Hematopoietic multipotent progenitor cell (in vitro differentiated cells): ENCODE measurements at places on chromosomes 1 and 21. TPM values are rescaled to one million over a fixed set of nuclear protein-coding genes. Genes with fewer than 3 reads are reported as not detected.

The LCE2A gene
- not detected for total RNA-seq

The GJA5 gene
- not detected for total RNA-seq

The ZNF670 gene
- total RNA-seq, result 1.1 TPM

The ALX3 gene
- not detected for total RNA-seq

DNA sequence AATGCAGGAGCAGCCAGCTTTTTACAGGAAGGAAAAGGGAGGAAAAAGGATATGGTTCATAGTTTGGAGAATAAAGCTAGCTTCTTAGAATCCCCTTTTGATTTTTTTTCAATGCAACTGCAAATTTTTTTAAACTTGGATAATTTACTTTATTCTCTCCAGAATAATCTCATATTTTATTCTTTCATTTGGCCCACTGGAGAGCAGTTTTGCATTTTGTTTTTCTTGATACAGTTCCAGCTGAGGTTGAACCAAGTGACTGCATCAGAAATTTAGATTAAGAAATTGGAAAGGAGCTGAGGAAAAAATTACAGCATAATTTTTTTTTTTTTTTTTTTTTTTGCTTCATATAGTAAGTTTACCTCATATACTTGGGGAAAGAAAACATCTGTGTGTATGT, 22.8 kb downstream of the GABPA start:
- no peak for DNase-seq

DNA sequence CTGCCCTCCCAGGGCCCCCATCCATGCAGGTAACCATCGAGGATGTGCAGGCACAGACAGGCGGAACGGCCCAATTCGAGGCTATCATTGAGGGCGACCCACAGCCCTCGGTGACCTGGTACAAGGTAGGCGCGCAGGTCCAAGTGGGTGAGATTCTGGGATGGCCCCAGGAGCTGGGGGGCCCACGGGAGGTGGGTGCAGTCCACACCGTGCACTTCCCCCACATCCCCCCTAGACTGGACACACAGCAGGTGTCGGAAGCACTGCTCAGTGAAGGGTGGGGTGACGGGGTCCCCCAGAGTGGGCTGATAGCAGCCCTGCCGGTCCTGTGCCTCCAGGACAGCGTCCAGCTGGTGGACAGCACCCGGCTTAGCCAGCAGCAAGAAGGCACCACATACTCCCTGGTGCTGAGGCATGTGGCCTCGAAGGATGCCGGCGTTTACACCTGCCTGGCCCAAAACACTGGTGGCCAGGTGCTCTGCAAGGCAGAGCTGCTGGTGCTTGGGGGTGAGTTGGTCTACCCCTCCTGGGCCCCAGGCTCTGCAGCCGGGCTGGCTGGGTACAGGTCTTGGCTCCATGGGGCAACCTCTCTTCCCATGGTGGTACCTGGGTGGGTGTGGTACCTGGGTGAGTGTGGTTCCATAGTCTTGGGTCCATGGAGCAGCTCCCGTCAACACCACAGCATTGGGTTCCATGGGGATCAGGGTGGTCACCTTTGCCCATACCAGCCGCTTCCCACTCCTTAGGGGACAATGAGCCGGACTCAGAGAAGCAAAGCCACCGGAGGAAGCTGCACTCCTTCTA, 40.4 kb downstream of the TRIM11 start:
- DNase-seq, result no peak

GRCh38 chr1:219381396-219381795, 207.7 kb downstream of the LYPLAL1 start:
- DNase-seq, result no peak

GRCh38 chr1:973459-974292, 7.4 kb downstream of the PLEKHN1 start:
- no peak for DNase-seq

- DNase-seq, result no peak
Measured at GRCh38 chr1:27436204-27437159, 44.1 kb downstream of the GPR3 start.

GRCh38 chr1:224430511-224431113, 4.0 kb downstream of the WDR26 start:
- no peak for DNase-seq

DNA sequence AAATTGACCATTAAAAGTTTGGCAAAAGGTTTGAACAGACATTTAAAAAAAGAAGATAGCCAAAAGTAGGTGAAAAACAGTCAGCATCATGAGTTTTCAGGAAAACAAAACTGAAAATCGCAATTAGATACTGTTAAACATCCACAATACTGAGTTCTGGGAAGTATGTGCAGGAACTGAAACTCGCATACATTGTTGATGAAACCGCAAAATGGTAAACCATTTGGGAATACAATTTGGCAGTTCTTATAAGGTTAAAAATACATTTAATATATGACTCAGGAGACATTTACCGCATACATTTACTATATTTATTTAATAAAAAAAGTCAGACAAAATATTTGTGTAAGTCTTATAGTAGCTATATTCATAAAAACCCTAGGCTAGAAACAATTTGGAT, 393.2 kb downstream of the COL11A1 start:
- DNase-seq, result no peak
